Adrenal gland (tissue), 19 donors: ENCODE measurements at places on chromosomes 7 and 10.

- H3K4me3 ChIP-seq, result no peak overlapping the region
- no peaks in the 10 kb centered on the region for H3K36me3 ChIP-seq
- H3K27ac ChIP-seq, result no peak overlapping the region
- no peaks in the 10 kb centered on the region for H3K27me3 ChIP-seq
- peaks cover 4% of the 10 kb centered on the region for H3K4me1 ChIP-seq
- no peak for DNase-seq
Observed at GRCh38 chr10:112826018-112826697, 123.9 kb upstream of the TCF7L2 start.

- H3K4me3 ChIP-seq, result no peak overlapping the region
- H3K36me3 ChIP-seq, result no peaks in the 10 kb centered on the region
- H3K4me1 ChIP-seq, result no peaks in the 10 kb centered on the region
- no peak overlapping the region for H3K27ac ChIP-seq
- peaks cover 5% of the 10 kb centered on the region for H3K27me3 ChIP-seq
- DNase-seq, result no peak
Observed at GRCh38 chr7:127512663-127513062, 72.7 kb downstream of the GCC1 start.

DNA sequence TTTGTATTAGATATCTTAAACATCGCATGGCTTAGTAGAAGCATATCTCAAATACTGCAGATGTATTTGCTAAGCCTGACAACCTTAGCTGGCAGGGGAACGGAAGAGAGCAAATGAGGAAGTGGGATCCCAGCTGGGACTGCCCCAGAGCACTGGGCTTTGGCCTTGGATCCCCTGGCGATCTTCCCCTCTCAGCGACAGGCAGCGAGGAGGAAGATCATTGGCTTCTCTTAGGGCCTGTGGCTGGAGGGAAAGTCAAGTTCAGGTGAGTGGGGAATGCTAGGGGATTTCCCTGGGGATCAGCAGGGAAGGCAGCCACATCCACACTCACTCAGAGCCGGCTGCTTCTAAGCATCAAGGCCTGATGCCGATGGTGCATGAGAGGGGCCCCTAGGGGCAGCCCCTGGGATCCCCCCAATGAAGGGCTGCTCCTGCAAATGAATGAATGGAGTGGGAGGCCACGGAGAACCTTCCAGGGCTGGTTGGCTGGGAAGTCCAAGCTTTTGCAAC is 42.0 kb downstream of the LYZL2 start:
- H3K4me1 ChIP-seq, result peaks cover 6% of the 10 kb centered on the region
- peak; percentile 34 for DNase-seq
- H3K27me3 ChIP-seq, result no peaks in the 10 kb centered on the region
- H3K36me3 ChIP-seq, result no peaks in the 10 kb centered on the region
- H3K4me3 ChIP-seq, result no peak overlapping the region

DNA sequence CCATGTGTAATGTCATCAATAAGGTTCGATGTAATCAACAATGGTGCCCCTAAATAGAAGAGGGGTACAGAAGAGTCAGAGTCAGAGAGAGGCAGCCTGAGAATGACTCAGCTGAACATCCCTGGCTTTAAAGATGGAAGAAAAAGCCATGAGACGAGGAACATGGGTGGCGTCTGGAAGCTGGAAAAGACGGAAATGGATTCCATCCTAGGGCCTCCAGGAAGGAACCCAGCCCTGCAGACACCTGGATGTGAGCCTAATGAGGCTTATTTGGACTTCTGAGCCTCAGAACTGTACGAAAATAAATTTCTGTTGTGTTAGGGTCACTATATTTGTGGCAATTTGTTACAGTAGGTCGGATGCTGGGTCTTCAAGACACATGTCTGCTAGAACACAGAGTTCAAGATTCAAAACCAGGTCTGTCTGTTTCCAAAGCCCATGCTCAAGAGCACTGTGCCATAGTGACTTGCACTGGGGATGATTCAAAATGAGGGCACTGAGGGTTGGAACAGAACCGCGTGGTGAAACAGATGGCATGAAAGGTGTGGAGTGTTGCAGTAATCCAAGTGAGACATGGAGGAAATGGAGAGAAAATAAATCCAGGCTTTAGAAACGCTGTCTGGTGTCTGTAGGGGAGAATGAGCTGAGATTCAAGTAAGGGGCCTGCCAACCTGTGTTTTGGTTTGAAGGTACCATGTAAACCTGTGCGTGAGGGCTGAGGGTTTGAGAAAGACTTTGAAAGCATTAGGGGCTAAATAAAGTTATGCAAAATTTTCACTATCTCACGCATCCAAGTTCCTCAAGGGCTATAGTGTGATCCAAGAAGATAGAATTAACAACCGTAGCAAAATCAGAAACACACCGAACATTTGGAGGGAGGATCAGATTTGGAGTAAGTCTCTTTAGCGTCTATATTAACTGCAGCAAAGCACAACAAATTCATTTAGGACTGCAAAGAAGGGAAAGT is 849.1 kb upstream of the AUTS2 start:
- H3K4me1 ChIP-seq, result no peaks in the 10 kb centered on the region
- DNase-seq, result no peak
- H3K4me3 ChIP-seq, result no peak overlapping the region
- H3K36me3 ChIP-seq, result no peaks in the 10 kb centered on the region

DNA sequence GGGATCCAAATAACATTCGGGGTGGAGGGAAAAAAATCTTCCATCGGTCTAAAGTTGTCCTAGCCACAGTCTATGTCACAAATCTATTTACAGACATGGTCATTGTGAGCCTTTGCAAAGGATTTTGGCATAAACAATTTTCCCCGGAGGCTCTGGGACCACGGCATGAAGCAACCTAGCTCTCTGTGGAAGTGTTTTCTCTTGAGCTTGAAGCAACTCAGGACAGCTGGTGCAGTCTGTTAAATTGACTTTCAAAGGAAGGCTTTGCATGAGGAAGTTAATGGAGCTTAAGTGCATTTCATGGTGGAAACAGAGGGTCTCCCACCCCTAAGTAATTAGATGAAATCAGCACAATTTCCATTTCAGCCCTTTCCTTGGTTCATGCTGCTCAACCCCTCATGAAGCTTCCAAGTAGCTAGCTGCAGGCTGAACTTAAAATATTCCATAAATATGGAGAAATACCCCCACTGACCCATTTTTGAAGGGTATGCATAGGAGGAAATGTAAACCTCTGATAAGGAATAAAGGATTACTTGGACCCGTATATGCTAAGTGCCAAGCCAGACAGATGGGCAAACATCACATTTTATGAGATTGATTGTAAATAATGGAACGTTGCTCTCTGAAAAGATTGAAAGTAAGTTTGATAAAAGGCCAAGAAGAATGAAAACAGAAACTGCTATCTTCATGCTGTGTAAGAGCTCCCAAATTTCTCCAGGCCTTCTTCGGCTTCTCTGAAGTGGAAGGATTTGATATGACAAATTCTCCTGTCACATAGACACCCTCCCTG is 39.9 kb downstream of the CCDC3 start:
- H3K27ac ChIP-seq, result no peak overlapping the region
- no peak for DNase-seq
- no peak overlapping the region for H3K4me3 ChIP-seq
- peaks cover 5% of the 10 kb centered on the region for H3K4me1 ChIP-seq

DNA sequence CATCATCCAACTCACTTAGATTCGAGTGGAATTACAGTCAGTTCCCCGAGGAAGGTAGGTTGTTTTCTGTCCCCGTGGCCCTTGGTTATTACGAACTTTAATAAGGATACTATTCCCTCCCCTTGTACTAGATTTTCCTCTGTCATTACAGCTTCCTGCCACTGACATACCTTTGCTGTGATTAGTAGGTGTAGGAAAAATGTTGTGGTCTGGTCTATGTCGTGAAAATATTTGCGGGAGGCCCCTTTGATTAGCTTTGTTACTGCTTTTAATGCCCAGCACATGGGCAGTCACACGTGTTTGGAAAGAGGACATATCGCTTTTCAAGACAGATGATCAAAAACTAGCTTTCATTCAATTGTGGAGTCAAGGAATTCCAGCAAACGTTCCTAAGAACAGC is 92.2 kb downstream of the GATA3 start:
- no peaks in the 10 kb centered on the region for H3K36me3 ChIP-seq
- H3K4me3 ChIP-seq, result no peak overlapping the region
- H3K4me1 ChIP-seq, result no peaks in the 10 kb centered on the region

- no peaks in the 10 kb centered on the region for H3K36me3 ChIP-seq
- H3K4me1 ChIP-seq, result no peaks in the 10 kb centered on the region
- H3K27ac ChIP-seq, result no peak overlapping the region
Observed at GRCh38 chr10:120719333-120719732, 131.8 kb upstream of the WDR11 start.

DNA sequence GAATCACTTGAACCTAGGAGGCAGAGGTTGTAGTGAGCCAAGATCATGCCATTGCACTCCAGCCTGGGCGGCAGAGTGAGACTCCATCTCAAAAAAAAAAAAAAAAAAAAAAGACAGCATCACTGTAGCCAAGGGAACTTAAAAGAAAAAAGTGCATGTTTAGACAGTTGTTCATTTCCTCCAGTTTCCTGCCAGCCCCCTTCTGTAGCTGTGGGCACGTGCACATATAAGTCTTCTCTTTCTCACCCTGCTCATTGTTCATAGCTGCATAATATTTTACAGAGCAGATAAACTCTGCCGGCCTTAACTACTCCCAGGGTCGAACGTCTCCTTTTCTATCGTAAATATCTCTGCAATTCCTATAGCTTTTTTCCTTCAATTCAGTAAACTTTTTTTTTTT is 132.6 kb downstream of the LHPP start:
- H3K27ac ChIP-seq, result no peak overlapping the region
- no peaks in the 10 kb centered on the region for H3K27me3 ChIP-seq
- peaks cover 10% of the 10 kb centered on the region for H3K4me1 ChIP-seq

DNA sequence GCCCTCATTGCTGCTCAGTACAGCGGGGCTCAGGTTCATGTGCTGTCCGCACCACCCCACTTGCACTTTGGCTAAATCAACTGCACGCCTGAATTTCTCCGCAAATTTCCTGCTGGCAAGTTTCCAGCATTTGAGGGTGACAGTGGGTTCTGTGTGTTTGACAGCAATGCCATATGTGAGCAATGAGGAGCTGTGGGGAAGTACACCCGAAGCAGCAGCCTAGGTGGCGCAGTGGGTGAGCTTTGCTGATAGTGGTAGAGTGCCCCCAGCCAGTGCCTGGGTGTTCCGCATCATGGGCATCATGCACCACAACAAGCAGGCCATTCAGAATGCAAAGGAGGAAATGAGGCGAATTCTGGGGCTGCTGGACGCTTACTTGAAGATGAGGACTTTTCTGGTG is 103.9 kb upstream of the POT1 start:
- no peak overlapping the region for H3K4me3 ChIP-seq
- no peak for DNase-seq
- no peaks in the 10 kb centered on the region for H3K36me3 ChIP-seq
- H3K27me3 ChIP-seq, result no peaks in the 10 kb centered on the region
- H3K27ac ChIP-seq, result no peak overlapping the region

DNA sequence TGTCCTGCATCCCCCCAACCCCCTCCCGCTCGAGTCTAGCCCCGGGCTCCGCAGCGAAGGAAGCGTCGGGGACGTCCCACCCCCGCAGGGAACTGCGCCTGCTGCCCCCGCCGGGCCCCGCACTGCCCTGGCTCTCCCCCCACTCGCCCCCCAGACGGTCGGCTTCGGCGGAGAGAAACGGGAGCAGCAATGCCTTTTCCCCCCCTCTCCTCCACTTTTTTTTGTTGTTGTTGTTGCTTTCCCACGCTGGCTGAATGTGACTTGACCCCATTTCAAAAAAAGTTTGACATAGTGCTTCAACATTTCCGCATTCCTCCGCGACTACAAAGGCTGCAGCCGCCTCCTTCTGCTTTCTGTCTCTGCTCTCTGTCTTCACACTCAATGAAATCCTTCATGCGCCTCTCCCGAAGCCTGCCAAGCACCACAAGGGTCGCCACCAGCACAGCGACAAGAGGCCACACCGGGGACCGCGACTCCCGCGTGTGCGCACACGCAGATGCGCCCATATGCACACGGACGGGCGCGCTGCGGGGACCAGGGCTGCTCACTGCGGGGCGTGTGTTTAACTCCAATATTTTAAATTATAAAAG is 1.0 kb downstream of the CDK6 start:
- peak overlapping the region; percentile 57 for H3K27ac ChIP-seq
- peak overlapping the region; percentile 15 for H3K4me3 ChIP-seq
- DNase-seq, result peak; percentile 79
- H3K36me3 ChIP-seq, result no peaks in the 10 kb centered on the region
- H3K27me3 ChIP-seq, result no peaks in the 10 kb centered on the region

- DNase-seq, result no peak
- no peaks in the 10 kb centered on the region for H3K27me3 ChIP-seq
- no peak overlapping the region for H3K4me3 ChIP-seq
- no peaks in the 10 kb centered on the region for H3K4me1 ChIP-seq
- H3K36me3 ChIP-seq, result no peaks in the 10 kb centered on the region
Observed at GRCh38 chr10:771647-772046, 82.2 kb upstream of the DIP2C start.

GRCh38 chr10:43383204-43383971 is 12.0 kb downstream of the FXYD4 start:
- H3K36me3 ChIP-seq, result peaks cover 29% of the 10 kb centered on the region
- no peak overlapping the region for H3K27ac ChIP-seq
- DNase-seq, result no peak
- H3K4me3 ChIP-seq, result no peak overlapping the region

DNA sequence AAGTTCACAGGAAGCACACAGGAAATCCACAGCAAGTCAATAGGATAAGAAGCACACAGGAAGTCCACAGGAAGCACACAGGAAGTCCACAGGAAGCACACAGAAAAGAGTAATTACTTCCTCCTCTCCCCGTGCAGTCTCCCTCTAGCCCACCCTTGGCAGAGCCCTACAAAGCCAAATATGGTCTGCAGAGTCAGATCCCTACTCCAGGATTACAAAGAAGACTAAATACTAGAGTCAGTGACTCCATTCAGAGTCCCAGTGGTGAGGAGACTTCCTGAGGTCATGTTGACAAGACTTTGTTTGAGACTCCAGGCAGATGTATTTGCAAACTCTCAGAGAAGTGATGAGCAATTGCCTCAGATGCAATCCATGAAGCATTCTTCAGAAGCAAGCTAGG is 398.6 kb upstream of the AUTS2 start:
- no peak for DNase-seq
- no peaks in the 10 kb centered on the region for H3K4me1 ChIP-seq
- H3K27me3 ChIP-seq, result no peaks in the 10 kb centered on the region
- no peak overlapping the region for H3K4me3 ChIP-seq
- no peak overlapping the region for H3K27ac ChIP-seq

GRCh38 chr10:80443531-80443974 is 10.6 kb upstream of the TSPAN14 start:
- no peaks in the 10 kb centered on the region for H3K27me3 ChIP-seq
- no peak overlapping the region for H3K27ac ChIP-seq
- peak; percentile 62 for DNase-seq
- no peaks in the 10 kb centered on the region for H3K36me3 ChIP-seq
- no peaks in the 10 kb centered on the region for H3K4me1 ChIP-seq
